ENCODE measurements at places on chromosomes 7 and 10.

DNA sequence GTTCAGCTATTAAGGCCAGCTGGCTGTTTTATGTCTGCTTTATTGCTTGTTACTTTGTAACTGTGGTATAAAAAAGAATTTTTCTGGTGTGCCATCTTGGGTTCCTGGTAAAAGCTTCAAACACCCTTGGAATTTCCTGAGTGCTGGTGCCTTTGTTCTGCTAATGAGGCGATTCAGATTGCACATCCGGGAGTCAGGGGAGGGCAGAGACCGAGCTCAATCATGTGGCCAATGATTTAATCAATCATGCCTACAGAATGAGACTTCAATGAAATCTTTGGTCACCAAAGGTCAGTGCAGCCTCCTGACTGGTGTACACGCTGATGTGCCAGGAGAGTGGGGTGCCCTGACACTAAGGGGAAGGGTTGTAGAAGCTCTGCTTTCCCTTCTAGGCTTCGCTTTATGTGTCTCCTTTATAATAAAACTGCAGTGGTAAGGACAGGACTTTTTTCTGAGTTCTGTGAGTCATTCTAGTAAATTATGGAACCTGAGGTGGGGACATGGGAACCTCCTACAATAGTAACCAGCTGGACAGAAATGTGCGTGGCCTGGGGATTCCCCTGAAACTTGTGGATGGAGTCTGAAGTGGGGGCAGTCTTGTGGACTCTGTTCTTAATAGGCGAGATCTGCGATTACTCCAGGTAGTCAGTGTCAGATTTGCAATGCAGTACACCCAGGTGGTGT lies 69.4 kb upstream of the OGDHL start:
- no peak for DNase-seq

- DNase-seq: no peak
Observed at GRCh38 chr7:90951986-90952954, 312.0 kb upstream of the FZD1 start.

GRCh38 chr7:73366127-73366526 lies 38.2 kb downstream of the FKBP6 start:
- DNase-seq: no peak

GRCh38 chr7:101172005-101172853 lies 6.9 kb upstream of the VGF start:
- no peak for DNase-seq

GRCh38 chr7:96538632-96539031 lies 171.0 kb downstream of the SEM1 start:
- no peak for DNase-seq

- no peak for DNase-seq
Observed at GRCh38 chr10:63866747-63867140, 345.5 kb downstream of the REEP3 start.

DNA sequence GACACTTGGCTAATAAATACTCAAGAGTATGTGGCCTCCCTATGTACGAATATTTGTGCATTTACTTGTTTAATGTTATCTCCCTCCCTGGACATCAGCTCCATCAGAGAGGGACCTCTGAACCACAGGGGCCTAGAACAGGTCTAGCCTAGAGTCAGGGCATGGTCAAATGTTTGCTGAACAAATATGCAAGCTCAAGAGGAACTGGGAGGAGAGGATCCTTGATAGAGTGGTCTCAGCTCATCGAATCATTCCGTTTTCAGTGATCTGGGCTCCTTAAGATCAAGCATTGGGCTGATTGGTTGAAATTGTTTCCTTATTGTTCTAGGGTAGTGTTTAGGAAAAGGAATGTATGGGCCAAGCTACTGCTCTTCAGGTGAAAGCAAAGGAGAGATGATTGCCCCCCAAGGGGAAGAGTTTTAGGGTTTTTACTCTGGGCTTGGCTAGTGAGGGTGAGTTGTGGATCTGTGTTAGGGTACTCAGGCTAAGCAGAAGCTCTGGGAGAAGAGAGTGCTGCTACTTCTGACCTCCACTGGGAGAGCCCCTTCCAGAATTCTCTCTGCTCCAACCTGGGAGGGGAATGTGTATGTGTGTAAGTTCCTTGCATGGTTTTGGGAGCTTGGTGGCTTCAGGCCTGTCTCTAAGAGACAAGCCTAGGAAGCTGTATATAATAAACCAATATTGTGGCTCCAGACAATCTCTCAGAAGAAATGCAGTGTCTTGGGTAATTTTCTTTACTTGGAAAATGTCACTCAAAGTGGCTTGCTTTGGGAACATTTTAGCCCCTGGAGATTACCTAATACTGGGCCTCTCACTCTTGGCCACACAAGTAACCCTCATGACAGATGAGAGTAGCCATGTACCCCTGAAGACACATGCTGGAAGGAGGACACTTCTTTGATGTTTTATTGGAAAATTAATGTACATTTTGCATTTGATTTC lies 110.0 kb downstream of the EMX2 start:
- no peak for DNase-seq

GRCh38 chr7:39673868-39674267 lies 50.5 kb downstream of the RALA start:
- no peak for DNase-seq

DNA sequence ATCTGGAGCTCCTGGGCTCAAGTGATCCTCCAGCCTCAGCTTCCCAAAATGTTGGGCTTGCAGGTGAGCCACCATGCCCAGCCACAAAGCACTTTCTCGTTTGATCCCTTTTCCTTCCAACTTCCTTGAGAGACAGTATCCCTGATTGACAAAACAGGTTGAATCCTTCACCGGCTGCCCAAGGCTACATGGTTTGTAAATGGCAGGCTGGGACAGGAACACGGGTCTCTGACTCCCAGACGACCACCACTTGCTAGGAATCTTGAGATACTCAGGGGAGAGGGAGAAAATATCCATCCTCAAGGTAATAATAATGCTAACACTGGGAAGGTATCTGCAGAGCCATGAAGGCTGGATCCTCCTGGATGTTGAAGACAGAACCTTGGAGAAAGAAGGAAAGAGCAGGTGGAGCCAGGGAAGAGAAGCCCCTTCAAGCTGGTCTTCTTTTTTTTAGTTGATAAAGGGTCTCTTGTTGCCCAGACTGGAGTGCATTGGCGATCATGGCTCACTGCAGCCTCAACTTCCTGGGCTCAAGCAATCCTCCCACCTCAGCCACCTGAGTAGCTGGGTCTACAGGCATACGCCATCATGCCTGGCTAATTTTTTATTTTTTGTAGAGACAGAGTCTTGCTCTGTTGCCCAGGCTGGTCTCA lies 19.8 kb downstream of the MMRN2 start:
- DNase-seq: no peak

GRCh38 chr7:7135074-7135473 lies 47.3 kb upstream of the C1GALT1 start:
- DNase-seq: no peak

DNA sequence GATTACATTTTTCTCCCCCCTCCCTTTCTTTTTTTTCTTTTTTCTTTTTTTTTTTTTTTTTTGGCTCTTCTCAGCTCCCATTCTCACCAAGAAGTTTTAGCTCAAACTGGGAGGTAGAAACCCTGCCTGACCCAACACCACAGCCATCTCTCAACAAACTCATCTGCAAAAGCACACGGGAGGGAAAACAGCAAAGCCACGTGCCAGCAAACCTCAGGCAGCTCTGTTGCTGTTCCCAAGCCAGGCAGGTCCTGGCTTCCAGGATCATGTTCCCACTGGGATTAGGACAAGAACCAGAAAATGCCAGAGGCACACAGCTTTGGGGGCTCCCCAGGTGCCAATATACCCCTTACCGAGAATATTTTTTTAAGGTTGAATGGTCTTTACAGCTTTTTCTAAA lies 56.7 kb downstream of the ITIH5 start:
- no peak for DNase-seq

DNA sequence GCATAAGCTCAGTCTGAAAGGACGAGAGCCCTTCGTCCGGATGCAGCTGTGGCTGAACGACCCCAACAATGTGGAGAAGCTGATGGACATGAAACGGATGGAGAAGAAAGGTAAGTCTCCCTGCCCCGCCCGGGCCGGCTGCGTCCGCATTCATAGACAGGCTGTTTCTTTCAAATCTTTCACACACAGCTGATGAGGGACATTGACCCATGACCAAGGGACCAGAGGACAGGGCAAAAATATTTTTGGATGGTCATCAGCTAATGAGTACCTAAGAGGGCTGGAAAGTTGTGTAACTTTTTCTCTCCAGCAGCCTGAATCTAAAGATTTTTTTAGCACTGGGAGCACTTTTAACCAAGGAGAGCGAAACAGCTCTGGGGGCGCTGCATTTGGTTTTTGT lies 52.5 kb upstream of the SH2B2 start:
- no peak for DNase-seq

DNA sequence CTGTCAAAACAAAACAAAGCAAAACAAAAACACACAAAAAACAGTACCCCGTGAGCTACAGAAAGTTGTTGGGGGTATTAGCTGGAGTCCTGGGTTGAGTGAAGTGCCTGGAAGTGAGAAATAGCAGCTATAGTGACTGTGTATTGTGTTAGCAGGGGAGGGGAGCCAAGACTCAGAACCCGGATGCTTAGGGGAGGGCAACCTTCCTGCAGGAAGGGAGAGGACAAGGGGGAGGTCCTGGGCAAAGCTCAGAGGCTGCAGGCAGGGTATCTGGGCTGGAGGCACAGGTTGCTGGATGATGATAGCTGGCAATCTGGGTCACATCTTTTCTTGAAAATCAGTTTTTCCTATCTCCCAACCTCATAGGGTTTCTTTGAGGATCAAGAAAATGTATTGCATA lies 75.8 kb upstream of the PARD3 start:
- no peak for DNase-seq

- no peak for DNase-seq
Observed at GRCh38 chr10:59872892-59873463, 33.4 kb downstream of the CCDC6 start.
